Osteoblast (primary cell): ENCODE measurements at places on chromosomes 13 and 19. TPM values are rescaled to one million over a fixed set of nuclear protein-coding genes. Genes with fewer than 3 reads are reported as not detected.

CXCL17 gene
- not detected in 2 replicates for total RNA-seq

DNA sequence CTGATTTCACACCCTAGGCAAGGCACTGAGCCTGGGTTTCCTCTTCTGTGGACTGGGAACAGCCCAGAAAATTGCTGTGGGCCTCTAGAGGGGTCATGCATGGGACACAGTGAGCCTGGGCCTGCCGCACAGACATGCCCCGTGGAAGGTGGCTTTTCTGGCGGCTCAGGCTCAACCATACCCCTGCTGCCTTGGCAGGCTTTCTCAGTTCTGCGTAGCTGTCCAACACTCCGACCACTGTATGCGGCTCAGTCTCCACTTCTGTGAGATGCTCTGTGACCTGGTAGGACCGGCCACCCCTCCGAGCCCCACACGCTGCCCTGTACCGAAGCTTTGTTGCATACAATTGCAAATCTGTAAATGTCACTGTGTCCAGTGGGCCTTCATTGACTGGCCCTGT, 126.3 kb downstream of the UQCRFS1 start:
- H3K36me3 ChIP-seq: no peaks in the 10 kb centered on the region
- no peaks in the 10 kb centered on the region for H3K27me3 ChIP-seq
- no peaks in the 10 kb centered on the region for H3K4me1 ChIP-seq
- H3K27ac ChIP-seq: no peak overlapping the region

IRS2 gene
- 7.1 and 8.3 TPM in 2 replicates for total RNA-seq

GRCh38 chr13:19737844-19738557, 44.7 kb downstream of the PSPC1 start:
- H3K4me1 ChIP-seq: no peaks in the 10 kb centered on the region
- DNase-seq: no peak
- H3K27me3 ChIP-seq: no peaks in the 10 kb centered on the region
- H3K4me3 ChIP-seq: no peak overlapping the region
- H3K27ac ChIP-seq: no peak overlapping the region

- H3K27ac ChIP-seq: no peak overlapping the region
- no peaks in the 10 kb centered on the region for H3K27me3 ChIP-seq
- H3K4me1 ChIP-seq: no peaks in the 10 kb centered on the region
- no peaks in the 10 kb centered on the region for H3K36me3 ChIP-seq
- H3K4me3 ChIP-seq: no peak overlapping the region
- no peak for DNase-seq
These were observed 252.8 kb downstream of the RFC3 start for GRCh38 chr13:34070544-34071303.

- peaks cover 10% of the 10 kb centered on the region for H3K4me1 ChIP-seq
- peak; percentile 81 for DNase-seq
- peak overlapping the region; percentile 1 for H3K27ac ChIP-seq
- no peaks in the 10 kb centered on the region for H3K27me3 ChIP-seq
- no peaks in the 10 kb centered on the region for H3K36me3 ChIP-seq
These were observed 543.7 kb downstream of the EFNB2 start for GRCh38 chr13:105991622-105992277.

ATP4B gene
- not detected in 2 replicates for total RNA-seq

GPC6 gene
- total RNA-seq: 77.8 and 98.1 TPM in 2 replicates

- no peak overlapping the region for H3K27ac ChIP-seq
- DNase-seq: peak; percentile 61
- no peaks in the 10 kb centered on the region for H3K36me3 ChIP-seq
These were observed 7.4 kb downstream of the CD22 start for GRCh38 chr19:35336166-35336955.

DNA sequence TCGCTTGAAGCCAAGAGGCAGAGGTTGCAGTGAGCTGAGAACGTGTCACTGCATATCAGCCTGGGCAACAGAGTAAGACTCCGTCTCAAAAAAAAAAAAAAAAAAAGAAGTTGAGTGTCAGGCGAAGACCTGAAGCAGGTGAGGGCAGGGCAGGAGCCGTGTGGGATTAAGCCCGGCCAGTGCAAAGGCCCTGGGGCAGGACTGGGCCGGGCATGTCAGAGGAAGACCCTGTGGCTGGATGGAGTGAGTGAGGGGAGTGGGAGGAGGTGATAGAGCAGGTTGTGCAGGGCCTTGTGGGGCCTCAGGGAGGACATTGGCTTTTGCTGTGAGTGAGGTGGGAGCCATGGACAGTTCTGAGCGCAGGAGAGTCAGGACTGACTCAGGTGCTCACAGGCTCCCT, 47.9 kb downstream of the TMED1 start:
- no peak for DNase-seq
- no peak overlapping the region for H3K4me3 ChIP-seq
- H3K36me3 ChIP-seq: peaks cover 74% of the 10 kb centered on the region
- H3K27ac ChIP-seq: no peak overlapping the region

DNA sequence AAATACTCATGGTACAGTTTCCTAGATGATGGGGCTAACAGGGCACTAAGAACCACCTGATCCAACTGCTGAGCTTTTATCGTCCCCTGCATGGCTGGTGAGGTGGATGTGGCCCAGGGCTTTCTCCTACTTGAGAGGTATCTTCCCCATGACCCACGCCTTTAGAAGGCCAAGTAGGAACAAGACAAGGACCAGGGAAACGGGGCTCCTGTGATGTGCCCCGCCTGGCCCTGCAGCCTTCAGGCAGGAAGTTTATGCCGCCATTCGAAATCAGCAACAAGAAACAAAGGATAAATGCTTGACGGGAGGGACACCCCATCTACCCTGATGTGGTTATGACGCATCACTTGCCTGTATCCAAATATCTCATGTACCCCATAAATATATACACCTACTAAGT, 4.1 kb downstream of the NLRP13 start:
- H3K27me3 ChIP-seq: no peaks in the 10 kb centered on the region
- no peak for DNase-seq
- H3K4me3 ChIP-seq: no peak overlapping the region
- H3K4me1 ChIP-seq: no peaks in the 10 kb centered on the region

DNA sequence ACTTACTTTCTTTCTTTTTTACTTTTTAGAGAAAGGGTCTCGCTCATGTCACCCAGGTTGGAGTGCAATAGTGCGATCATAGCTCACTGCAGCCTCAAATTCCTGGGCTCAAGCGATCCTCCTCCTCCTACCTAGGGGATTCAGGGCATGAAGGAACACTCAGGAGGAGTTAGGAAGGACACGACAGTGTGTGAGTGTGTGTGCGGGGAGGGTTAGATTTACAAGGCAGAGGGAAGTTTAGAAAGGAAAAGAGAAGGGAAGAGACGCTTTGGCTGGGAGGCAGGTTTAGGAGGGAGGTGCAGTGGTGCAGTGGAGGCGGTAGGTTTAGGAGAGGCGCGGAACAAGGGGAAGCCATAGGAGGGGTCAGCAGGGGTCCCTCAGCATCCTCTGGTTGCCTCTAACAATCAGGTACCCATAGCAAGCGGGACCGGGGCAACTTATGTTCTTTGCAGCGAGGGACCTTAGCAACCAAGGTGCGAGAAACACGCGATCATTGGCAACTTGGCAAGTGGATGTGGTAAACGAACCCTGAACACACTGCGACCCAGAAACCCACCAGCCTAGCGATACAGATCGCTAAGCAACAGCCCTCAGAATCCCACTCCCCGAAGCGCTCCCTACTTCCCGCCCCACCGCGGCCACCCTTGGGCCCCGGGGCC, 501 bp downstream of the SIRT2 start:
- peak; percentile 87 for DNase-seq
- no peaks in the 10 kb centered on the region for H3K36me3 ChIP-seq
- peaks cover 17% of the 10 kb centered on the region for H3K4me1 ChIP-seq

UBE2L5 gene
- 0.59 TPM in 1 of 2 replicates, not detected in the other for total RNA-seq

DNA sequence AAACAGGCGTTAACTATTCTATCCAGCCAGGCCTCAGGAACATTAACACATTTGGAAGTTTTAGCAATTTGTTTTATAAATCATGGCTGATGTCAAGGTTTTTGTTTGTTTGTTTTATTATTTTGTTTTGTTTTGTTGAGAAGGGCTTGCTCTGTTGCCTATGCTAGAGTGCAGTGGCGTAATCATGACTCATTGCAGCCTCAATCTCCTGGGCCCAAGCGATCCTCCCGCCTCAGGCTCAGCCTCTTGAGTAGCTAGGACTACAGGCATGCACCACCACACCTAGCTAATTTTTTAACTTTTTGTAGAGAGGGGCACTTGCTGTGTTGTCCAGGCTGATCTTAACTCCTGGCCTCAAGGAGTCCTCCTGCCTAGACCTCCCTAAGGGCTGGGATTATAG, 28.3 kb downstream of the NUP58 start:
- no peaks in the 10 kb centered on the region for H3K27me3 ChIP-seq
- no peak overlapping the region for H3K4me3 ChIP-seq
- H3K36me3 ChIP-seq: peaks cover 74% of the 10 kb centered on the region
- H3K4me1 ChIP-seq: peaks cover 4% of the 10 kb centered on the region

DNA sequence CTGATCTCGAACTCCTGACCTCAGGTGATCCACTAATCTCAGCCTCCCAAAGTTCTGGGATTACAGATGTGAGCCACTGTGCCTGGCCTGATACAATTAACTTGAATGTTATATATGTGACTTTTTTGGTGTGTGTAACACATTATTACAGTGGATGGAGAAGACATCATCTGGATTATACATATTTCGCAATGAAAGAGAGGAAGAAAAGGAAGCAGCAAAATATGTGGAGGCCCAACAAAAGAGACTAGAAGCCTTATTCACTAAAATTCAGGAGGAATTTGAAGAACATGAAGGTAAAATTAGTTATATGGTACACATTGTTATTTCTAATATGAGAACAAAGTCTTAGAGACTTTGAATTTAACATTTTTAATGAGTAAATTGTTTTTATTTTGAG, 55.5 kb downstream of the BRCA2 start:
- no peaks in the 10 kb centered on the region for H3K27me3 ChIP-seq
- H3K36me3 ChIP-seq: peaks cover 3% of the 10 kb centered on the region
- no peak overlapping the region for H3K27ac ChIP-seq

- H3K4me1 ChIP-seq: no peaks in the 10 kb centered on the region
- H3K4me3 ChIP-seq: peak overlapping the region; percentile 22
- no peaks in the 10 kb centered on the region for H3K36me3 ChIP-seq
- H3K27me3 ChIP-seq: peaks cover 74% of the 10 kb centered on the region
These were observed 24.0 kb downstream of the SLC8A2 start for GRCh38 chr19:47447470-47448359.

DNA sequence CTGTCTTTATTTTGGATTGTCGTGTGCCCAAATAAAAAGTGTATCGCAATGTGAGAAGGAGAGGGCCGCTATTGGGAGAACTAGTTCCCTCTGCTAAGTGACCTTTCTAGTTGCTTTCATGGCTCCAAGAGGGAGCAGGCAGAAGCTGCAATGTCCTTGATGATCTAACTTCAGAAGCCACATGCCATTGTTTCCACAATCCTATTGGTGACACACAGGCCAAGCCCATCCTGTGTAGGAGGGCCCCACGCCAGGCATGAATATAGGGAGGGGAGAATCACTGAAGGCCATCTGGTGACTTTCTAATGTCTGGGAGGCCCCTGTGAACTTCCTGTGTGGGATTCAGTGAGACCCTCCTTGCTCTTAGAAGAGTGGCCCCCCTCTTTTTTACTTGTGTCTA, 47.8 kb upstream of the KPNA3 start:
- H3K4me1 ChIP-seq: peaks cover 20% of the 10 kb centered on the region
- no peak overlapping the region for H3K27ac ChIP-seq
- H3K36me3 ChIP-seq: no peaks in the 10 kb centered on the region

GRCh38 chr19:3250675-3251074, 26.2 kb downstream of the CELF5 start:
- no peaks in the 10 kb centered on the region for H3K36me3 ChIP-seq
- DNase-seq: peak; percentile 69
- no peak overlapping the region for H3K27ac ChIP-seq
- H3K4me1 ChIP-seq: no peaks in the 10 kb centered on the region
- no peak overlapping the region for H3K4me3 ChIP-seq

SYDE1 gene
- total RNA-seq: 45.1 and 56.8 TPM in 2 replicates

GRCh38 chr13:75635828-75636435, at the start of gene LMO7:
TSS of gene LMO7 (plus strand) at chr13:75636330. CDS start at chr13:75636658, 328 bp downstream.
- DNase-seq: peak; percentile 90
- peaks cover 40% of the 10 kb centered on the region for H3K4me1 ChIP-seq
- H3K4me3 ChIP-seq: peak within 1 kb of the TSS; percentile 94
- H3K27me3 ChIP-seq: no peaks in the 10 kb centered on the region

MTRF1 gene
- total RNA-seq: 6.9 and 13.0 TPM in 2 replicates

DNA sequence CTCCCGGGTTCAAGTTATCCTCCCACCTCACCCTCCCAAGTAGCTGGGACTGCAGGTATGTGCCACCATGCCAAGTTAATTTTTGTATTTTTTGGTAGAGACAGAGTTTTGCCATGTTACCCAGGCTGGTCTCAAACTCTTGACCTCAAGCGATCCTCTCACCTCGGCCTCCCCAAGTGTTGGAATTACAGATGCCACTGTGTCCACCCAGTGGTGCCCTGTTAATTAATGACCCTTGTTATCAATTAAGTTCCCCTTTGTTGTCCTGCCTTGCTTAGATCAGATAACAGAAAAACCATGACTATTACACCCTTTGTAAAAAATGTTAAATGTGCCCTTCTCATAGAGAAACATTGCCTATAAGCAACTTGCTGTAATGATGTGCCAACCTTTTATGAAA, 34.4 kb upstream of the IGFL1 start:
- H3K27ac ChIP-seq: no peak overlapping the region
- H3K4me1 ChIP-seq: peaks cover 13% of the 10 kb centered on the region
- H3K36me3 ChIP-seq: no peaks in the 10 kb centered on the region
- no peak overlapping the region for H3K4me3 ChIP-seq

TIMM50 gene
- 29.8 and 36.9 TPM in 2 replicates for total RNA-seq

TRAPPC5 gene
- 23.3 and 26.4 TPM in 2 replicates for total RNA-seq

GRCh38 chr19:42273407-42274064, 4.5 kb downstream of the CIC start:
- H3K4me1 ChIP-seq: peaks cover 43% of the 10 kb centered on the region
- H3K27ac ChIP-seq: no peak overlapping the region
- no peaks in the 10 kb centered on the region for H3K27me3 ChIP-seq
- no peak overlapping the region for H3K4me3 ChIP-seq
- no peak for DNase-seq

ZNF229 gene
- 9.4 and 11.8 TPM in 2 replicates for total RNA-seq

- peaks cover 17% of the 10 kb centered on the region for H3K4me1 ChIP-seq
- H3K27ac ChIP-seq: no peak overlapping the region
- no peaks in the 10 kb centered on the region for H3K27me3 ChIP-seq
- H3K36me3 ChIP-seq: no peaks in the 10 kb centered on the region
- H3K4me3 ChIP-seq: no peak overlapping the region
These were observed 3.1 kb upstream of the SUCLA2 start for GRCh38 chr13:48004201-48004600.

DNA sequence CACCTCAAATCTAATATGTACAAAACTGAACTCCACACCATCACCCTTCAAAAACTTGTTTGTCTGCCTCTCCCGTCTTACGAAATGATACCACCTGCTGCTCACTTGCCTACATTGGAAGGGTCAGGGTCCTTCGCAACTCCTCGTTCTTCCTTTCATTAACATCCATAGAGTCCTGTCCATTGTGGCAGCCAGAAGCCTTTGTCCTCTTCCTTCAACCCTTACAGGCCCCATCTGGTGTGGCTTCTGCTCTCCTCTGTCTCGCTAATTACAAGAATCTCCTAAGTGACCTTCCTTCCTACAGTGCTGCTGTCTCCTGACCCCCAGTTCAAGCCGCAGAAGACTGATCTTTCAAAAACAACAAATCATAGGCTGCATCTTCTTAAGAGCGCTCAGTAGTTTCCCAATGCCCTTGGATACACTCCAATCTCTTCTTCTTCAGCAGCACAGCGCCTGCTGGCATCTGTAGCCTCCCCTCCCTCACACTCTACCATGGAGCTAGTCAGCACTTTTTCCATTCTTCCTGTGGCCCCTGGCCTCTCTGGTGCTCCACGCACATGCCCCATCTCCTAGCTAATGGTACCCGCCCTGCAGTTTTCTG, 382.7 kb downstream of the LIG4 start:
- H3K27ac ChIP-seq: no peak overlapping the region
- no peaks in the 10 kb centered on the region for H3K36me3 ChIP-seq
- no peak for DNase-seq
- no peaks in the 10 kb centered on the region for H3K27me3 ChIP-seq
- H3K4me1 ChIP-seq: peaks cover 21% of the 10 kb centered on the region
- H3K4me3 ChIP-seq: no peak overlapping the region

CEACAM3 gene
- not detected in 2 replicates for total RNA-seq
